Activated CD8-positive, alpha-beta memory T cell treated with anti-CD3 and anti-CD28 coated beads for 24 hours (primary cell): ENCODE measurements at places on chromosomes 1 and 21.

GRCh38 chr21:44702973-44703730 lies 6.2 kb downstream of the KRTAP10-12 start:
- peak; percentile 52 for DNase-seq

GRCh38 chr1:56933606-56934005 lies 32.2 kb downstream of the C8B start:
- DNase-seq: no peak

DNA sequence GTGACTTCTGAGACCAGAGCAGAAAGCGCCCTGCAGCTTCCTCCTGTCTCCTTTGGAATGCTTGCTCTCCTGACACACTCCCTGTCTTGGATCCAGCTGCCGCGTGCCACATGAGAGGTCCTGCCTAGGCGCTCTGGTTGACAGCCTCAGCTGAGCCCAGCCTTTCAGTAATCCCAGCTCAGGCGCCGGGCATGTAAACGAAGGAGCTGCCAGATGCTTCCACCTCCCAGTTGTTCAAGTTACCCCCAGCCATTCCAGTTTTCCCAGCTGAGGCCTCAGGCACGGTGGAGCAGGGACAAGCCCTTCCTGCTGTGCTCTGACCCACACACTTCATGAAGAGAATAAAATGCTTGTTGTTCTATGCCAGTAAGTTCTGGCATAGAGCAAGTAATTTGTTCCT lies 14.3 kb upstream of the CD34 start:
- DNase-seq: no peak

- no peak for DNase-seq
Observed at GRCh38 chr1:167927046-167927754, 9.3 kb upstream of the DCAF6 start.

- DNase-seq: no peak
Observed at GRCh38 chr21:21439761-21440160, 441.6 kb downstream of the NCAM2 start.
